ENCODE measurements at places on chromosomes 2 and 18.
A peak's percentile ranks its signal among the peaks of the same experiment; 100 is the strongest.

DNA sequence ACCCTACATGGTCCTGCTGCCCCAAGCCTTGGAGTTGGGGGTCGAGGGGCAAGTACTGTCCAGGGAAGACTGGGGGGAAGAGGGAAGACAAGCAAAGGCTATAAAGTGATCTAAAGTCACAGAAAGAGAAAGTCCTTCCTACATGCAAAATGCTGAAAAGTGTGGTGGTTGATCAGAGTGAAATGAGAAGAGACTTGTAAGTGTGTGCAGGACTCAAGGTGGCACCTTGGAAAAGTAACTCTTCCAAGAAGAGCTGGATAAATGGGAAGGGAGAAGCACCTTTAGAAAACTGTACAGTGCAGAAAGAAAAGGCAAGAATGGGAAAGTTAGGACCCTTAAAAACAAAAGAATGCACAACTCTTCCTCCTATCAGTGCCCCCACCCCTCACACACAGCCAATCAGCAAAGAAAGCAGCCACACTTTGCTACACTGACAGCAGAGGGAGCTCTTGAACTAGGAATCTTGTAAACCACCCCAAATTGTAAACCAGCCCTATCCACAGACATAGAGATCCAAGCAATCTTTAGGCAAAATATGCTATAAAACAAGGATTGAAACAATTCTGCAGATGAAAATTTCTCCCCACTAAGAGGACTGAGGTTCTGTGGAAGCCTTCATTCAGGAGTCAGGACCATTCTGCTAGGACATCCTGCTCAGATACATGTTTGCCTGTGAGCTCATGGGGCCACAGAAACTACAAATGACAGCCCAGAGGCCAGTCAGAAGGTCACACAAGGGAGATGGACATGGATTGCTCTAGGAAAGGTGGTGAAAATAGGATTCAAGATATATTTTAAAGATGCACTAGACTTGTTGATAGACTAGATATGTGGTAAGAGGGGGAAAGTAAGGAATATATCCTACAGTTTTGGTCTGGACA lies 146.4 kb downstream of the FTCDNL1 start:
- DNase-seq: peak; percentile 24

- peak; percentile 99 for DNase-seq
Observed at GRCh38 chr2:144015655-144016245, 504.2 kb downstream of the ZEB2 start.

GRCh38 chr2:232310121-232310520 lies 68.4 kb upstream of the ALPP start:
- DNase-seq: no peak

DNA sequence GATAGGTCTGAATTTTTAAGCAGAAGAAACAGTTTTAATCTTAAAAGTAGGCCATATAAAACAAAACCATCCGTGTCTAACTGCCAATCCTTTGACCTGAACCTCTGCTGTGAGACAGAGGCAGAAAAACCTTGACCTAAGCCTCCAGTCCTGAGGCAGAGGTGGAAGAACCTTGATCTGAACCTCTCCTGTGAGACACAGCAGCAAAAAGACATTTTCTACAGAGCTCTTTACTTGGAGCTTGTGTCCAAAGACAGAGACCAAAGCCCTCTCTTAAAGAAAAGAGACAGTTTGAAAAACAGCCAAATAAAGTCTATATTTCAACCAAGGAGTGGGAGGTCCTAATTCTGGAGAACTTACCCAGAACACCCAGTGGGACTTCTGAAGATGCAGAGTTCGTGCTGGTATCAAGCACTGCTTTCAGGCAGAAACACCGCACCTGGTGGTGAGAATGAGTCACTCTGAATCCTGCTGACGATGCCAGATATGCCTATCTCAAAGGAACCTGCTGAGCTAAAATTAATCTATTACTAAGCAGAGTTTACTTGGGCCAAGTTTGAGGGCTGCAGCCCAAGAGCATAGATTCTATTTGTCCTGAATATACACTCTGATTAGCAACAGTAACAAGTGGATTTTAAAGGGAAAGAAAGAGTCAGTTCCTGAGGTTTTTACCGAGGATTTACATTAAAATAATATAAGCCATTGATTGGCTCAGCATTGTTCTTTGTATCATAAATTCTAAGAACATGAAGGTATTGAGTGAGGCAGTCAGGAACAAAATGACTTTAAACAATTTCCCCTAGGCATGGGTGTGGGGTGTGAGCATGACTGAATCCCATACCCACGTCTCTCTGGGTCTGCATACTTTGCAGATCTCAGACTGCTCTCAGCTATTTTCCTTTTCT lies 806.4 kb downstream of the TRIB2 start:
- DNase-seq: peak; percentile 45
